B cell (primary cell): ENCODE measurements at places on chromosomes 2 and 18. TPM values are rescaled to one million over a fixed set of nuclear protein-coding genes. Genes with fewer than 3 reads are reported as not detected.
A peak's percentile ranks its signal among the peaks of the same experiment; 100 is the strongest.

The MAP2 gene
- total RNA-seq, result 3.0 and 3.1 TPM in 2 replicates

DNA sequence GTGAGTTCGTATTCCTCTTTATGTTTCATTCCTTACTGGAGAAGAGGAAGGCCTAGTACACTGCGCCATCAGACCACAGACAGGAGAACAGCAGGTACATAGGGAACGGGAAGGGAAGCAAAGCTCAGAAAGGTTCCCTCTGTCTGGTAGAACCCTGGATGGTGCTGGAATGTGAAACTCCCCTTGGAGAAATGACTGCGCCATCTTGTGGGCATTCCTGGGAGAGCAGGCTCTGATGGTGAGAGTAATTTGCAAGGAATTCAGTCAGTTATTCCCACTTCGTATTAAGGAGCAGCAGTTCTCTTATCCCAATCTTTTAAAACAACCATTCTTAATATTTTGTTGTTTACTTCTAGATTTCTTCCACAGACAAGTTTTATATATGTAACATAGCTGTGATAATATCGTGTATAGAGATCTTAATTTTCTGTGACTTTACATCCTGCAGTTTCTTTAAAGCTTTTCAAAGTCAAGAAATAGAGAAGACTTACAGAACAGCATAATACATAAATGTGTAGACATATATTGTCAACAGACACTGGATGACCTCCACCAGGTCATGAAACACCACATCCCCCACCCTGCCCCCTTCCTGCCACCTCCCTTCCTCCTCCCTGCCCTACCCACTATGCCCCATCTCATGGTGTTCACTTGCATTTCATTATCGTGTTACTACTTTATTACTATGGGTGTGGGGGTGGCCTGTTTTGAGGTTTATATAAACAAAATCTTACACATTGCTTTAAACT, 83.9 kb downstream of the ARHGEF4 start:
- peak; percentile 46 for DNase-seq

DNA sequence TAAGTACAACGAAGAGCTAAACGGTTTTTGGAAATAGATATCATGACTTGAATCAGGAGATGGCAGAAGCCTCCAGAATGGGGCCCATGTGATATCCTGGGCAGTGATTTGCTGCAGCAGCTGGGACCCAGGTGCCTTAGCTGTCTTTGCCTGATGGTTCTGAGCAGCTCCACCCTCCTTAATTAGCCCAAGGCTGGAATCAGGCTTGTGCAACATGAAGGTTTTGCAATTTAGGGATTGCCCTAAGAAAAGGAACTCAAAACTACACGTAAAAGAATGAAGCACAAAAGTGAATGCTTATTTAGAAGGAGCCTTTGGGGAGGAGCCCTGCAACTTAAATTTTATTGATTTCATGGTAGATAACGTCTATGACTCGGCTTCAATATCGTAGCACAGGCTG, 17.3 kb upstream of the CNDP2 start:
- no peak for DNase-seq

DNA sequence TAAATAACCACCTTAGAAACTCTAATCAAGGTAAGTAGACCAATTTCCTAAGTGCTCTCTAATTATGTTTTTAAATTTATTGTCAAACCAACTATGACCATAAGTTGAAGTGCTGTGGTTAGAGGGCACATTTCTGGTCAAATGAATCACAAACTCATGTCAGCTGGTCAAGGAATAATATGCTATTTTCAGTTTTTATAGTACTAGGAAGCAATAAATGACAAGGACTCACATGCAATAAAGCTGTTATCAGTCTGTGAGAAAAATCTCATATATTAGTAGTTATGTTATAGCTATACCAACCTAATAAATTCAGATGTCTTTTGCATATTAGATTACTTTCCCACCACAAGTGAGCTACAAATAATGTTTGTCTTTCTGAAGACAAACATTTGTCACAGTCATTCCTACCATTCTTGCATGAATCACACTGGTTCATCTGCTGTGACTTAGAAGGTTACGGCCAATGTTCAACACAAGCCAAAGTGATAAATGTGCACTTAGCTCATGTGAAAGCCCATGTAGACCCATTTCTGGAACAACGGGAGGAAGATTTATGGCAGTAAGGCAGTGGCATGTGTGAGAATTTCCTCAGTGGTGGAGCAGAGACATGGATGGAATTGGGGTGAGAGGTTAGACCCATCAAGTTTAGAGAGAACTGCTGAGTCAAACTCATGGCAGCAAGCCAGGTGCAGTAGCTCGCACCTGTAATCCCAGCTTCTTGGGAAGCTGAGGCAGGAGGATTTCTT, 27.4 kb upstream of the CCNYL1 start:
- DNase-seq, result no peak

DNA sequence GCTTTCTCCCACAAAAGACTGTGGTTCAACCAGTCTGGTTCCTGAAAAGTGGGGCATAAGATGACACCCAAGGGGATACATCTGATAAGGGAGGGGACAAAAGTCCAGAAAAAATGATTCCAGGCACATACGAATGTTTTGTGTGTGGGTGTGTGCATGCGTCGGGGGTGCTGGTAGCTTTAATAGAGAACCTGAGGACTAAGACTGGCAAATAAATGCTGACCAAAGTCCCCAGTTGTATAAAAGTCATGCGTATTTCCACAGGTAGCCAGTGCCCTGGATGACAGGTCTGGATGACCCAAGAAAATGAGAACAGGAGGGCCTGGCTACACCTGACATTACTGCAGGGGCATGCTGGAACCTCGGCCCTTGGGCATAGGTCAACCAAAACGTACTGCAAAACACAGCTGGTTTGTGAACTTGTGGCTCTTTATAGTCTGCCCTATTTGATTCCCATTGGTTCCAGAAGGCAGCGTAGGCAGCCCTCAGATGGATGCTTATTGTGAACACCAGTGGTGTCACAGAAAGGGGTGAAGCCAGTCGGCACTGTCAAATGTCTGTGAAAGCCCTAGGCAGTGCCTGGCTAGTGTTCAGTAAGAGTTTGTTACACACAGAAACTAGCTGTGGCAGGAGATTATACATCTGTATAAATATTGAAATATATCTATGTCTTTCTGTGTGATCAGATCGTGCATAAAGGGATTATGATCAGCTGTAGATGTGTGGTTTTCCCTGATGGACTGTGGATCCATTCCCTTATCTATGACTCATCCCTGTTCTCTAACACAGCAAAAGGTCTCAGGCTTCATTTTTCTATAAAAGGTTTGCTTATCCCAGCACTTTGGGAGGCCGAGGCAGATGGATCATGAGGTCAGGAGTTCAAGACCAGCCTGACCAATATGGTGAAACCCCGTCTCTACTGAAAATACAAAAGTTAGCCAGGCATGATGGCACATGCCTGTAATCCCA, 58.3 kb downstream of the INSIG2 start:
- DNase-seq, result no peak

The ZSWIM2 gene
- total RNA-seq, result not detected in 2 replicates

The CDKL4 gene
- 0.63 TPM in 1 of 2 replicates, not detected in the other for total RNA-seq

DNA sequence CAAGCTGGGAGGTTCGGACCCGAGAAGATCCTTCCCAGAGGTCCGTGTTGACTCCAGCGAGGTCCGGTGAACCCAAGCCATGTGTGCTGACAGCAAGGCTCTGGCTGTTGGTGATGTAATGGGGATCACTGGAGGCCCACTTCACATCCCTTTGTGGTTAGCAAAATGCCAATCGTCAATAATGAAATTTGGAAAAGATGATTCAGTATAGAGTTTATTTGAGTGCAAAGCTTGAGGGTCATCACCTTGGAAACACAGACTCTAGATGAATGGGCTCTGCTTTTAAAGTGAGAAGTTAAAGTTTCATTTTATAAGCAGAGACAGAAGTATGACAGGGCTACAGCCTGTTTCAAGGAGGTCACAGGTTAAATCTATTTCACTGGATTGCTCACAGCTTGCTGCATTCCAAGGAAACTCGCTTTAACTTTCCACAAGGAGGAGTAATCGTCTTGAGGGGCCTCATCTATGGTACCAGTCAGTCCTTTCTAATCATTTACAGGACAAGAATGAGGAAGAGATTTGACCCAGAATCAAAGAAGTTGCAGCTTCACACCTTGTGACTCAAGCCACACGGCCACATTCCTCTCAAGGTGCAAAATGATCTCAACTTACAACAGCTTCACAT, 140.5 kb downstream of the TPO start:
- DNase-seq, result no peak

DNA sequence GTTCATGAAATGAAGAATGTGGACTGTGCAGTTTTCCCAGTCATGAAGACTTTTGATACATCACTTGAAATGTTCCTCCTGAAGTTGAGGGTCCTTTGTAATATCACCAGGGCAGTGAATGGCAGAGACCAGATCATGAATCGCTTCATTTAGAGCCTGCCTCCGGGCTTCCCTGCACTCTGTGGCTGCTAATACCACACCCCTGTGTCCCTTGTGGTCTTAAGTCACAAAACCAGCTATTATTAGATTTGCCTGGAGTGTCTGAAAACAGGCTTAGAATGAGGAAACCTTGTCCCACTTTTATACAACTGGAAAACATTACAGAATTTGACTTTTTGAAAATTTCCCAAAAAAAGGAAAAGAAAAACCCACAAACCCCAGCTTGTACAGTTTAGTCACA, 147.9 kb downstream of the MGAT5 start:
- no peak for DNase-seq

The NAT8 gene
- not detected in 2 replicates for total RNA-seq

DNA sequence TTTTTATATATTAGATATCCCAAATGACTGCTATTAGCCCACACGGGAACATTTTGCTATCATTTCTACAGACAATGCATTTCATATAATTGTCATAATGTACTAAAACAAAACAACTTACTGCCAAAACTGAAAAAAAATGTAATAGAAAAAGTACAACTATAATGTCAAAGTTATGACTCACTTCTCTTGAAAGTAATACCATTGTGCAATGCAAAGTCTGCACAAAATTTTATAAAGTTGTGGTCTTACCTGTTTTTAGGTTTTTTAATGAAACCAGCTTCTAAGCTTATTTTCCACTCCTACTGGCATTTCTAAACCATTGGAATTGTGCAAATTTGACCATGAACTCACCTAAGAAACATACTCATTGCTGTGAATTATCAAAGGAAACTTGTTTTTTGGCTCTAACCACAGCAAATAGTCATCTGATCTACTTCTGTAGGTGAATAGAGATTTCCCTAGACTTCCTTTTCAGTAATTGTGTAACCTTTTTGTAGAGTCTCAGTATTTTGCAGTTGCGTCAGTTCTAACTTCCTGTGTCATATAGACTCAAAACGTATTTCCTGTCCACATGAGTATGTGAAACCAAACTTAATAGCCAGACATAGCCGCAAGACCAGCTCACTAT, 31.9 kb upstream of the TFPI start:
- DNase-seq, result no peak

DNA sequence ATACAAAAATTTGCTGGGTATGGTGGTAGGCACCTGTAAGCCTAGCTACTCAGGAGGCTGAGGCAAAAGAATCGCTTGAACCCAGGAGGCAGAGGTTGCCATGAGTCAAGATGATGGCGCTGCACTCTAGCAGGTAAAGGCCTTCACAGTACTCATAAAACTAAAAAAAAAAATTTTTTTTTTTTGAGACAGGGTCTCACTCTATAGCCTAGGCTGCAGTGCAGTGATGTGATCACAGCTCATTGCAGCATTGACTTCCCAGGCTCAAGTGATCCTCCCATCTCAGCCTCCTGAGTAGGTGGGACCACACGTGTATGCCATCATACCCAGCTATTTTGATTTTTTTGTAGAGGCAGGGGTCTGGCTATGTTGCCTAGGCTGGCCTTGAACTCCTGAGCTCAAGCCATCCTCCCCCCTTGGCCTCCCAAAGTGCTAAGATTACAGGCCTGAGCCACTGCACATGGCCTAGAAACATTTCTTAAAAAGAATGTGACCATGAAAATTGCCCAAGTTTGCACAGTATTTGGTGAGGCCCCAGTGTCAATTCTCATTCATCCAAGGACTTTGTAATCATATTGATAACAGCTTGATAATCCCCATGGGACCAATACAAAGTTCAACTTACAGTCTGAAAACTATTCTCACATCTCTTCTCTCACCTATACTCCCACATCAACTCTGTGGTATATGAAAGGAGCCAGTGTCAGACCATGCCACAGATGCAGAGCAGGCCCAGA, 64.2 kb upstream of the MYCN start:
- DNase-seq, result no peak

The UGT1A3 gene
- not detected in 2 replicates for total RNA-seq

DNA sequence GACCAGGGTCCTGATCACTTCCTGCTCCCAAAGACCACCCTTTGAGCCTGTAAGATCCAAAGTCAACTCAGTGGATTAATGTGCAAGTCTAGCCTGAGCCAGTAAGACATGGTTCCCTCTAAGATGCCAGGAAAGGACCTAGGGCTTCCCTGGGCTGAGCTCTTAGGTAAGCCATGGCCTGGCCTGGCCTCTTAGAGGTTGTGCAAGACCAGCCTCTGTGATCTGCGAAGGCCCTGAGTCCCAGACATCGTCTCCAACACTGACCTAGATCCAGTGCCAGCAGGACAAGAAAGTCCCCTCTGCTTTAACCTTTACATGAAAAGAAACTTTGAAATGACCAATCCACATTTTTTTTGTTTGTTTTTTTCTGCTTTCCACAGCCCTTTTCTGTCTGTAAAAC, 73.6 kb upstream of the CYP1B1 start:
- no peak for DNase-seq

- no peak for DNase-seq
Observed at GRCh38 chr2:57703407-57703806, 343.2 kb upstream of the VRK2 start.

- DNase-seq, result no peak
Observed at GRCh38 chr2:183608747-183609146, 484.5 kb downstream of the NUP35 start.

DNA sequence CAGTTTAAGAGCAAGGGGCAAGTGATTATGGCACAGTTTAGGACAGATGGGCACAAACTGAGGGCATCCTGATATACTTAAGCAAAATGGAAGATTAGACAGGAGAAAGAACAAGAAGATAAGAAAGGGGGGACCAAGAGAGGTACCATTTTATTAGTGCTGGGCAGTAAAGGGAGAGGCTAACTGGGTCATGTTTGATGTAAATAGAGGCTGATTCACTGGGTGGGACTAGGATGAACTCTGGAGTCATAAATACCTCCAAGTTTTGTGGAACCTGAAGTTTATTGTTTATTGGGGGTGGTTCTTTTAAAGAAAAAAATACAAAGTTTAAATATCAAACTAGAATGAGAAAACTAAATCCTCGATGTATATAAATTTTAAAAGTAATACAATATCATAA, 1067.2 kb upstream of the GYPC start:
- DNase-seq, result no peak

DNA sequence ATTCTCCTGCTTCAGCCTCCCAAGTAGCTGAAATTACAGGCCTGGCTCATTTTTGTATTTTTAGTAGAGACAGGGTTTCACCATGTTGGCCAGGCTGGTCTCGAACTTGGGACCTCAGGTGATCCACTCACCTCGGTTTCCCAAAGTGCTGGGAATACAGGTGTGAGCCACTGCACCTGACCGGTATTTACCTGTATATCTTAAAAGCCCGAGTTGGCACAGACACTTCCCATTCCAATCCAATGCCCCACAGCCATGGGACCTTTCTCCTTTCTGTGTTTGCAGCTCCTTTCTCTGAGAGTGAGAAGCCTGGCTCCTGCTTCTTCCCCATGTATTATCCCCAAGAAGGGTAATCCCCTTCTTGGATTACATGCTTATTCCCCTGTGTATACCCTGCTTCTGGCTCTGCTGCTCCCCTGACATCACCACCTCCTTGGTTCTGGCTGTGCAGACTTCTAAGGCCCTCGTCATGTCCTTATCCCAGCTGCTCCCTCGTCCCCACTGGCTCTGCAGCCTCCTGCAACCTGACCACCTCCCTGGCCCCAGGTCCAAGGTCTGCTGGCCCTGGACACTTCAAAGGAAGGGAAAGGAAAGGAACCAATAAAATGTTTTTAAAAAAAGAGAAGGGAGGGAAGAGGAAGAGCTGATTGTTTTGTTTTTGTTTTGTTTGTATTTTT, 52.8 kb downstream of the INPP5D start:
- no peak for DNase-seq

GRCh38 chr18:59957957-59958356, 58.2 kb downstream of the PMAIP1 start:
- DNase-seq, result no peak
